Effector CD8-positive, alpha-beta T cell (primary cell): ENCODE measurements at places on chromosomes 3 and 15.

- DNase-seq = no peak
Observed at GRCh38 chr15:37973856-37974255, 39.4 kb downstream of the TMCO5A start.

DNA sequence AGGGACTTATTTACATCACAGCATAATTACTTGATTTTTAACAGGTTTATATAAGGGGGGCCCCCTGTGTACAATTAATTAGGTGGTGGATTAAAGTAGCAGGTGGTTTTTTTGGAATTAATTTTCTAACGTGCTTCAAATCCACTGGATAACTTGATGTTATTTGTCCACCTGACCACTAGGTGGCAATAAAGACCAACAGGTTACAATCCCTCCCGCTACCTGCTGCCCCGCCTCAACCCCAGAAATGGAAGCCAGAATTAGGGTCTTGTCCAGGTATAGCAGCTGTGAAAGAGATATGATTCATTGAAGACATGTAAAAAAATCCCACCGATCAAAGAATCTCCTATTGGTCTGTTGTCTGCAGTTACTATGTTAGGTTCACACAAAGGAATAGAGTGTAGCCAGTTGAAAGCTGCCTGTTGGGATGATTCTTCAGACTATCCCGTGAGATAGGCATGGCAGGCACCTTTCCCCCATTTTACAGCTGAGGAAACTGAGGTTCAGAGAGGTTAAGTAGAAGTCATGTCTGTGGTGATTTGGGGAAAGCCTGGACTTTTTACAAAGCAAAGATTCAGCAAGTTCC lies 44.0 kb downstream of the MFSD1 start:
- no peak for DNase-seq

DNA sequence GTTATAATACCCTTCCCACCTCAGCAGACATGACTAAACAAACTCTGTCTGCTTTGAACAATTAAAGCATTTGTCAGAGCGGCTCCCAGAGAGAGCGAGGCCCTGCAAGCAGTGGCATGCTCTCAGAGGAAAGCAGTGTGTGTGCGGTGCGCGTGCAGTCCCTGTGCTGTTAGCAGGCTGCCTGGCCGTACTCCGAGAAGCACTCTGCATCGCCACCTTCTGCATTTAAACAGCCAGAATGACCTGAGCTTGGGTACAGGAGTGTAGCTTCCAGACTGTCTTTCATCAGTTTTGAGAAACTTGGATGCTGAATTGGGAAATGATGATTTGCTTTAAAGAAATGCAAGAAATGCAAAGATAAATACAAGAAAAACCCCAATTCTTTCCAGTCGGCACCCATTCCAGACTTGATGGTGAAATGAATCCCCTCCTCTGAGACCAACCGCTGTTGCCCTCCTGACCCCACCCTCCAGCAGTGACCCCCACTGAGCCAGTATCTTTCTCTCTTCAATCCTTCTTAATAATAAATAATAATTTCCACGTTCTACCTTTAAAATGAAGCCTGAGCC lies 113.5 kb downstream of the VGLL4 start:
- no peak for DNase-seq

DNA sequence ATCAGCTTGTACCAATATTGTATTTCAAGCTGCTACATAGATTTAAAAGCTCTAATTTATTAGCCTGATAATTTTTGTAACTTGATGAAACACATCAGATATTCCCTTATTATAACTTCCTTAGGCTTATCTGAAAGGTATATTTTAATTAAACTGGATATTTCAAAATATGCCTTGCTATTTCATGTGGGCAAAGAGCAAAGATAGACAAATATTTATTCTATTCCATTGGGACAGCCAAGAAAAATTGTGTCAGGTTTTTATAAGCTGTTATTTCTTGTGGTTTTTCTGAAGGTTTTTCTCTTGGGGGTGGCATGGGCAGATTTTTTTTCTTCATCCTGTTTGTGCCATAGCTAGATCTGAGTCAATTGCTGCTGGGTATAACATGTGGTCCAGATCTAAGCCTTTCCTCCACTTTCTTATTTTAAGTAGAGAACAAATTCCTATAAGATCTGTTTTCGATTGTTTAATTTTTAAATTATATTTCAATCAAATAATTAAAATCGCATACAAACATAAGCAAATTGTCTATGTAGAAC lies 249.5 kb downstream of the NAALADL2 start:
- no peak for DNase-seq

DNA sequence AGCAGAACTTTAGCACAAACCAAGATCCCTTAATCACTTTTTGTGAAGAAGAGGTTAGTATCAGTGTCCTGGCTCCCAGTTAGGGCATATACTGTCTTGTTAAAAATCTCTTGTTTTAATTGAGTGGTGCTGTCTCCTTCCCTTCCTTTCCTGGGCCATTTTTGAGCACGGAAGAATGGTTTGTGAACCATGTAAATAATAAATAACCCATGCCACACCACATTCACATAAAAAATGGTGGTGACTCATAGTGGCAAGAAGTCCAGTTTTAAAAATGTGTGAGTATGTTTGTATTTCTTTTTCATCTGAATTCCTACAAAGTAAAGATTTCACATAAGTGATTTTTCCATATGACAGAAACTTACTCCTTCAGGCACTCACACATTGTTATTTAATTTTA lies 59.1 kb upstream of the SPRED1 start:
- DNase-seq = no peak

GRCh38 chr3:185442031-185442430 lies 56.8 kb downstream of the TMEM41A start:
- DNase-seq = no peak

DNA sequence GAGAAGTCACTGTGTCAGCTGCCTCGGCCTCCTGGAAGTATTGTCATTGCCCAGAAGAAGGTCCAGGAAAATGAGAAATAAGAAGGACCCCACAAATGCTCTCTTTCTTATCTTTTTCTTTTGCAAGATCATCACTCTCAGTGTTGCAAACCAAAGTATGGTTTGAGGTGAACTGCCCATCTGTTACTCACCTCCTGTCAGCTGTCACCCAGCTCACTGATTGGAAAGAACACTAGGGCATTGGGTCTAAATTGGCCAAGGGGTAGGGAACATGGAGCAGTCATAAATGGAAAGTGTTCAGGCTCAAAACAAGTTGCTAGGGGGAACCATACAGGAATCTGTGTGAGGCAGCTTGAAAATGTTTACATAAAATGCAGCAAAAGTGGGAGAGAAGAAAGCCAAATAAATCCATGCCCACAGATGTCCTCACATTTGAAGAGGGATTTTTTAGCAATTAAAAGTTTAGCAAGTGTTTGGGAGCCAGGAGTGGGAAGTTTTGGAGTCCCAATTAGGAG lies 431.2 kb upstream of the THBS1 start:
- no peak for DNase-seq

GRCh38 chr3:71083726-71084131 lies 499.8 kb downstream of the FOXP1 start:
- no peak for DNase-seq

DNA sequence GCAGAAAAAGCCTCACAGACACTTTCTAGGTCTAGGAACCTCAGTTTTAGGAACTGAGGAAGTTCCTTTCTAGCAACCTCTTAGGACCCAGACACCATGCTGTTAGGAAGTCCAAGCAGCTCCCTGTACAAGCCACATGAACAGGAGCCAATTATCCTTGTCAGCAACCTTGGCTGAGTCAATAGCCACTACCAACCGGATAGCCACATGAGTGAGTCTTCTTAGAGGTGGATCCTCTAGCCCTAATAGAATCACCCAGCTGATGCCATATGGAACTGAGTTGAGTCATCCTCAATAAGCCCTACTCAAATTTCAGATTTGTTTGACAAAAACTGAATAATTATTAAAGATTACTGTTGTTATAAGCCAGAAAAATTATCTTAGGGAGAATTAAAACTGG lies 256.2 kb downstream of the NLGN1 start:
- no peak for DNase-seq
